Lower lobe of right lung (tissue), 2 donors: ENCODE measurements at places on chromosomes 7 and 10.

DNA sequence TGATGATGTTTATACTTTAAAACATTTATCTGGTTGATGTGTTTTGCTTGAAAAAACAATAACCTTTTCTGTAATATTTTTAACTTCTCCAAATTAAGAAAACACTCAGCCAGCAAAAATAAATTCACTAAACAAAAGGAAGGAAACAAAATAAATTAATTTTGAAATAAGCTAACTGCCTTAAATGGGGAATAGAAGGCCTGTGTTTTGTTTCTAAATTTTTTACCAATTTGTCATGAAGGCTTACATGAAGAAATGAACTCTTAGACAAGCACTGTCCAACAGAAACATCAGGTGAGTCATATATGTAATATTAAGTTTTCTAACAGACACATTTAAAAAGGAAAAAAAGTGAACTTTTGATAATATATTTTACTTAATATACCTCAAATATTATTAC lies 68.5 kb downstream of the LRRN3 start:
- no peak for DNase-seq

DNA sequence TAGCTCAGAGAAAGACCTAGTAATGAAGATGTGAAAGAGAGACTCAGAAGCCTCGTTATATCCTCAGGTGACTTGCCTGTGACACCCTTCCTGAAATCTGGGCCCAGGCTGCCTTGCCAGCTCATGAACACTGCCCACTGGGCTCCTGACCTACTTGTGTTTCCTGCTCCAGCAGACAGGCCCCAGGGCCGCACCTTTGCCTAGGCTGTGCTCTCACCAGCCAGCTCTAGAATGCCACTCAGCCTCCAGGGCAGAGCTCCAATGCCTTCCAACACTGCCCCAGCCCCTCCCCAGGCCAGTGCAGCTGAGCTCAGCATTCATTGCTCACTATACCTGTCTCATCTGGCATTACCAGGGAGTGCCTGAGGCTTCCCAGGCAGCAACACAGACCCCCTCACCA lies 94.3 kb downstream of the DLG5 start:
- DNase-seq, result no peak

DNA sequence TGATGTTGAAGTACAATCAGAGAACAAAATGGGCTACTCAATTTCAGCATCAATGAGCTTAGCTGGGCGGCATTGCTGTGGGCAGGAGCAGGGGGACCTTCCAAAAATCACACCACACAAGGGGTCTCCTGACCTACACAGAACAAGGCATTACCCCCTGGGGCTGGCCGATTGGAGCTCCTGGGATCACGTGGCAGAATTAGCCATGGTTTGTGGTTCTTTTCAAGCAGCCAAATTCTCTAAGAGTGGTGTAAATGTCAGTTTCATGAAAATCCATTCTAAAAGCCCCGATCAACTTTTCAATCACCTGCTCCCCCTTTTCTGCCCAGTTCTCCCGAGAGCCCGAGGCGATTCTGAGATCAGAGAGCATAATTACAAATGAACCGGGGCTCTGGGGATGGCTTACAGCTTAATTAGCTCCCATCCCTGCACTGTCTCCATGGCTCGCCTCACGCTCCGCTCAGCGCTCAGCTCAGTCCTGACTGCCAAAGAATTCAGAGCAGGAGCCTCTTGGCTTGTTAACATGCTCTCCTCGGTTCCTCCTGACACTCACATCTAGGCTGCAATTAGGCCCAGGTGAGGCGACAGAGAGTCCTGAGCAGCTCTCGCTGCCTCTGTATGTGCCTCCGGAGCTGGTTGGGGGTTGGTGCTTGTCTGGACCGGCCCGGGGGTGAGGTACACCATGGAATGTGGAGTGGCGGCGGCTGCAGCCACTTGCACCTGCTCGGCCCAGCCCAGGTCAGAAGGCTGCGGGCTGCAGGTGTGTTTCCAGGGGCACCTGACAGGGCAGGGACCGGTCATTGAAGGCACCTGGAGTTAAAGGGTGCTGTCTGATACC lies 111.8 kb downstream of the WDR11 start:
- peak; percentile 88 for DNase-seq

DNA sequence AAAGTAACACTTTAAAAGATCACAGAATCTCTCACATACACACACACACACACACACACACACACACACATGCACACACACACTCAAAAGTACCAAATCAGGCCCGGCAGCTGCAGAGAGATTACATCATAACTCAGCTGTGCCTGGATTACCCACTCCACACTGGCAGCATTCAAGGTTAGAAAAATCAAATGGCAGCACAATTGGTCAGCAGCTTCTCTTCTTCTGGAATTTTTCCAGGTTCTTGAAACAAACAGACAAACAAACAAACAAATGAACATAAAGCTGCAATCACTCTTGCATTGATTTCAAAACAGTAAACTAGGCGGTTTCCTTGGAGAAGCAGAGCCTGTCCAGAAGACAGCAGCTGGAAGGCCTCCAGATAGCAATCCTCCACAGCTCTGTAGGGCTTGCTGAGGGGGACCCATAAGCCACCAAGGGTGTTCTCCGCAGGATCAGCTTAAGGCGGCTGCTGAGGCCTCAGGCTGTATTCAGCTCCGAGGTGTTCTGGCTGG lies 24.5 kb upstream of the FAM133B start:
- DNase-seq, result no peak

GRCh38 chr7:102272075-102272916 lies 14.4 kb upstream of the SH2B2 start:
- peak; percentile 84 for DNase-seq

GRCh38 chr7:151239837-151240459 lies 7.7 kb downstream of the CHPF2 start:
- DNase-seq, result no peak

- DNase-seq, result no peak
Measured at GRCh38 chr10:102850025-102850518, 4.0 kb upstream of the BORCS7 start.

- DNase-seq, result no peak
Measured at GRCh38 chr7:100247152-100247757, 27.5 kb downstream of the PVRIG start.

GRCh38 chr7:114985116-114985715 lies 63.3 kb downstream of the MDFIC start:
- DNase-seq, result no peak

DNA sequence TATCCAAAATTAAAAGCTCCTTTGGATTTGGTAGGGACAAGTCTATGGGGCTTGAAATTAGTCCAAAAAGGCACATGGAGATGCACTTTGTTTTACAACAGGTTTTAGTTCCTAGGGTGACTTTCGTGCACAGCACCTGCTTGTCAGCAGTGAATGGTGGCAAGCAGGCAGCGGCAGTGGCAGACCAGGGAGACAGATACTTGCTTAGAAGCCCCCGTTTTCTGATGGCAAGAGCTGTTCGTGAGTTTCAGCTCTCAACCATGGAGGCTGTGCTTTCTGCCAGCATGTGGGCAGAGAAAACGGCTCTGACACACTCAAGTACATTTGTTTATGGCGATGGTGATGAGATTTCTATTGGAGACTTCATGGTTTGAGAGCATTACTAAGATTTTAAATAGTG lies 61.7 kb upstream of the SHH start:
- no peak for DNase-seq

DNA sequence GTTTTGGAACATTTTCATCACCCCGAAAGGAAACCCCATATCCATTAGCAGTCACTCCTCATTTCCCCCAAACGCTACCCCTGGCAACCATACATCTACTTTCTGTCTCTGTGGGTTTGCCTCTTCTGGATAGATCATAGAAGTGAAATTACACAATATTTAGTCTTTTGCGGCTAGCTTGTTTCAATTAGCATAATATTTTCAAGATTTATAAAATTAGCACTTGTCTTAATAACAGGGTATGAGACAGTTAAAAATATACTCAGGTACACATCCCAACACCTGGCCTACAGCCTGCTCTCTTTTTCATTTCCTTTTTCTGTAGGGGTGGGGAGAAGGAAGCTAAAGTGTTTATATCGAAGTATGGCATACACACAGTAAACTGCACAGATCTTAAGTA lies 81.4 kb upstream of the LRGUK start:
- DNase-seq, result no peak

DNA sequence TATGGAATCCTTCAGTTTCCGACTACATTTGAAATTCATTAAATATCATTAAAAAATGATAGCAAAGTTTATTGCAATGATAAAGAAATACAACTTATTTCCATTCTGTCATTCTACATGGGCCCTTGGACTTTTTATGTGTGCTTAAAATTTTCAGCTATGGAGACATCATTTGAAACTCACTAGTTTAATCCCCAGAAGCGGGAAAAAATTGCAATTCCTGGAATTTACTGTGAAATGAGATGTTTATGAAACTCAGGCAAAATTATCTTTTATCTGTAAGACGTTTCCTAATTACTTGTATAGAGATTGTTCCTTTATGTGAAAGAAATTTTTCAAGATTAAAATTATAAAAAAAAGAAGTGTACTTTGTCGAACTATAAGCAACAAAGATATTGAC lies 213.4 kb downstream of the PARD3 start:
- DNase-seq, result no peak

GRCh38 chr10:7666253-7667023 lies at the start of gene ITIH5:
Gene ITIH5, minus strand, starts transcription at chr10:7666966. Its CDS starts 74 bp downstream, at chr10:7666892.
- no peak for DNase-seq

DNA sequence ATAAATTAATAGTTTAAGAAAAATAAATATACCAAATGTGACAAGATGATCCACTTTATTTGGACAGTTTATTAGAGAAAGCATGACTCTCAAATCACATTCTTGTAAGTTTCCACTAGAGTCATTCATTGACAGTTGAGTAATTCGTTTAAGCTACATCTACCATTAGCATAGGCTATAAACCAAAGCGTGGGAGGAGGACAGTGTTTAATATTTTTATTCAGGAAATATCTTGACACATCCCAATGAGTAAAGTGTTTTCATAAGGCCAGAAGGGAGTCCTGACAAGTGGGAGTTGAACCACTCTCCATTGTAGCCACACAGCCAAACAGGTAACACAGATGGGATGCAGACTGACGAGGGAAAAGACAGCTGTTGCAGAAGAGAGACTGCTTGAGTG lies 386.5 kb upstream of the SEMA3D start:
- no peak for DNase-seq

DNA sequence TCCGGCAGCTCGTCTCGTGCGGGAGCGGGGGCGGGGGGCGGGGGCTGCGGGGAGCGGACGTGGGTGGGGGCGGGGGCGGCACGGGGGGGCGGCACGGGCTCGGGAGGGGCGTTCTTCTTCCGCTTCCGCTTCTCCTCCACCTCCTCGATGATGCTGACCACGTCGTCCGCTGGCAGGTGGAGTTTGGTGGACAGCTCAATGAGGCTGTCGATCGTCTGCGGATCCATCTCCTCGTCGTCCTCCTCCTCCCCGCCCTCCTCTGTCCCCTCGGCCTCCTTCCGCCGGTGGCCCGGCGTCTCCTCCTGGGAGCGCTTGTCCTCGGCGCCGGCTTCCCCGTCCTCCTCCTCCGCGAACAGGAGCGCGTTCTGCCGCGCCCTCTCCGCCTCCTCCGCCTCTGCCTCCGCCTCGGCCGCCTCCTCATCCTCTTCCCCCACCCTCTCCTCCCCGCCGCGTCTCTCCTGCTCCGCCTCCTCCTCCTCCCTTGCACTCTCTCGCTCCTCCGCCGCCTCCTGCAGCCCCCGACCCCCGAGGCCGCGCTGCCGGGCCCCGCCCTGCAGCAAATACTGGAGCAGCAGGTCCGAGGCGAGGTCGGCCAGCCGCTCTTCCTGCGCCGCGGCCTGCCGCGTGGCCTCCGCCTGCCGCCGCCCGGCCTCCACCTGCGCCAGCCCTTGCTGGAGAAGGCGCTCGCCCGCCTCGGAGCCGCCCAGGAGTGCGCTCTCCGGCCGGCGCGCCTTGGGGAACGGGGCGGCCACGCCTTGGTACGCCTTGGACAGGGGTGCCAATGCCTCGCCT lies 1.9 kb downstream of the VGF start:
- DNase-seq, result no peak

GRCh38 chr7:36986511-36986933 lies 262.2 kb upstream of the AOAH start:
- DNase-seq, result no peak

DNA sequence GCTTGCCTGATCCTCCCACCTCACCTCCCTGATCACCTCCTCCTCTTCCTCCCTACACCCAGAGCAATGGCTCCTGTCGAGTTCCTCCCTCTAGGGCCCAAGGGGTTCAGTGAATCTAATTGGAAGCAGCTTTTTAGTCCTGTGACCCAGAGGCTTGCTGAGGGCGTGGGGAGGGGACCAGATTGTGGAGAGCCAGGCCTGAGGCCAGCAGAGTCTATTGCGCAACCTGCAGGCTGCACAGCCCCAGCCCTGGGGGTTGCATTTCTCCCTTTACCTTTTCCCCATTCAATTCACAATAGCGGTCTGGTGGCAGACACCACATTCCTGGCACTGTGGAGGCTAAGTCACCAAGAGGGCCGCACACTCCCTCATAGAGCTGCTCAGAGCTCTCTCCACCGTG lies 32.5 kb downstream of the GHRHR start:
- no peak for DNase-seq

- DNase-seq, result no peak
Measured at GRCh38 chr10:66258693-66259092, 667.1 kb upstream of the LRRTM3 start.

- DNase-seq, result no peak
Measured at GRCh38 chr10:112189465-112189864, 5.9 kb upstream of the GPAM start.

GRCh38 chr7:43105521-43106120 lies 6.8 kb upstream of the HECW1 start:
- DNase-seq, result no peak

GRCh38 chr7:4172883-4173282 lies 509.2 kb upstream of the FOXK1 start:
- no peak for DNase-seq

GRCh38 chr10:62047228-62047892 lies 145.9 kb downstream of the ARID5B start:
- DNase-seq, result no peak

GRCh38 chr7:117776224-117776623 lies 97.0 kb downstream of the CTTNBP2 start:
- no peak for DNase-seq

DNA sequence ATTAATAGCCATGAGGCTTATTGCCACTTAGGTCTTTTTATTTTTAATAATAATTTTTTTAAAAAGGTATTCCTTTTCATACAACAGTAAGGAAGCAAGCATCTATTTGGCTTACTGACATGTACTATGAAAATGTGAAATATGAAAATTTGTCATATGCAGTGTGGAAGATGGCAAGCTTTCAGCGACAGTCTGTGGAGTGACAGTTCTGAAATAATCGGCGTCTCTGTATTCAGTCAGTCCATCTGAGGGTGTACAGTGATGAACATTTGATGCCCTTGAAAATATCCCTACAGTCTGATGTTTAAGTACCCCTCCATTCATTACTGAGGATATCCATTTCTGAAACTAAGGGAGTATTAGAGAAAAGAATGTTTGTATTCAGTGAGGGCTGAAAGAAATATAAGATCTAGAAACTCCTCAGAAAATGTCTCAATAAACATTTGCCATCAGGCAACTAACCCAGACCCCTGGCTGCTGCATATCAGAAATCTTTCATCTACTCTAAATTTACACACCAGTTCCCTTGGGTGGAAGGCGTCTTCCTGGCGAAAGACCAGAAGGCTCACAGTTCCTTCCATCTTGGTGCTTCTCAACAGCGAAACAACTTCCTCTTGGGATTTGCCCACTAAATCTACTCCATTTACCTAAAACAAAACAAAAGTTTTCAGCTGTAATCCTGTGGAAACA lies 440.6 kb downstream of the PARD3 start:
- DNase-seq, result no peak
